Pancreas (tissue), 10 donors: ENCODE measurements at places on chromosomes 11 and 22. TPM values are rescaled to one million over a fixed set of nuclear protein-coding genes. Genes with fewer than 3 reads are reported as not detected.

The TEAD1 gene
- total RNA-seq: 25.8 TPM

DNA sequence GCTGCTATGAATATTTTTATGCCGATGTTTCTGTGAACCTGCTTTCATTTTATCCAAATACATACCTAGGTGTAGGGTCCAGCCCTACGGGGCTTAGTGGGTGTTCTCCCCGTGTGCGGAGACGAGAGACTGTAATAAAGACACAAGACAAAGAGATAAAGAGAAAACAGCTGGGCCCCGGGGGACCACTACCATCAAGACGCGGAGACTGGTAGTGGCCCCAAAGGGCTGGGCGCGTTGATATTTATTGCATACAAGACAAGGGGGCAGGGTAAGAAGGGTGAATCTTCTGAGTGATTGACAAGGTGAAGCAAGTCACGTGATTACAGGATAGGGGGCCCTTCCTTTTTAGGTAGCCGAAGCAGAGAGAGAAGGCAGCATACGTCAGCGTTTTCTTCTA, 920.1 kb downstream of the BRD1 start:
- no peaks in the 10 kb centered on the region for H3K36me3 ChIP-seq
- no peaks in the 10 kb centered on the region for H3K4me1 ChIP-seq
- no peak overlapping the region for H3K4me3 ChIP-seq
- no peak overlapping the region for H3K27ac ChIP-seq
- no peak for DNase-seq

DNA sequence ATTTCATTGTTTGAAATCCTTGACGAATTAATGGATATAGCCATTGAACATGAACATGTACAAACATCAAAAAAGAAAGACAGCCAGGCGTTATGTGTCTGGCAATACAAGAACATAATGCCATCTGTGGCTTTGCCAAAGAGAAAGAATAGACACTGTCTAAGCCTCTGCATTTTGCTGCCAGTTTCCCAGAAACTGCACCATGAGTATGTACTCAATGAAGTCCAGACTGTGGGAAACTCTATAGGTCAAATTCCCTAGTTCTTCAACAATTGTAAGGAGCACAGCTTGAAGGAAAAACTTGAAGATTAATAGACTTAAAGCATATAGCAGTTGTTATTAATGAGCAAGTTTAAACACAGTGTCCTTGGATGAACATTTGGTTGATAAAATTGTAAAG, 71.3 kb downstream of the BBOX1 start:
- H3K4me1 ChIP-seq: no peaks in the 10 kb centered on the region
- no peaks in the 10 kb centered on the region for H3K27me3 ChIP-seq
- H3K27ac ChIP-seq: no peak overlapping the region

DNA sequence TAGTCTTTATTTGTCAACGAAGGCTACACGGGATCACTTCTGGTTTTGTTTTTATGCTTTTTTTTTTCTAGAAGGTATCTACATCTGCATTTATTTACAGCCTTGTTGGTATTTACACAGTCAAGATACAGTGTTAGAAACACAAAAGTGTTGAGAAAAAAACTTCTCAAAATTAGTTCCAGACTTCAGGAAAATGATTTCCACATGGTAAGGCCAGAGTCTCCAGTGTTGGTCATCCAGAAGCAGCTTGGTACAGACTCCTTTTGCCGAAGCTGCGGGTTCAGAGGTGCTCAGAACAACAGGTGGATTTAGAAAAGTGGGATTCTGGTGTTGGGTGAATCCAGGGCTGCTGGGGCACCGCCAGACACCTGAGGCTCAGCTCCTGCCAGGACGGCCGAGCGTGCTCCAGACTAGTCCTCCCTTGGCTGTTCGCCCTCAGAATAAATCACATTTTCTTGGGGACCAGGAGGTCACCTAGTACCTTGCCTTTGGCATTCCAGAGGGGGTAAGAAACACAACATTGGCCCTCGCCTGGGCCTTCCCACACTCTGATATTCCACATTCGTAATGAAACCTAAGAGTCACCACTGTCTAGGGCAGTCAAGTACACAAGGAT, 78.7 kb upstream of the NARS2 start:
- no peak overlapping the region for H3K27ac ChIP-seq
- no peak for DNase-seq
- no peaks in the 10 kb centered on the region for H3K4me1 ChIP-seq
- H3K27me3 ChIP-seq: no peaks in the 10 kb centered on the region
- no peak overlapping the region for H3K4me3 ChIP-seq

- H3K27me3 ChIP-seq: no peaks in the 10 kb centered on the region
- H3K4me1 ChIP-seq: no peaks in the 10 kb centered on the region
- no peak overlapping the region for H3K27ac ChIP-seq
- no peak overlapping the region for H3K4me3 ChIP-seq
- DNase-seq: no peak
Measured at GRCh38 chr22:32088084-32088483, 45.0 kb downstream of the SLC5A1 start.

DNA sequence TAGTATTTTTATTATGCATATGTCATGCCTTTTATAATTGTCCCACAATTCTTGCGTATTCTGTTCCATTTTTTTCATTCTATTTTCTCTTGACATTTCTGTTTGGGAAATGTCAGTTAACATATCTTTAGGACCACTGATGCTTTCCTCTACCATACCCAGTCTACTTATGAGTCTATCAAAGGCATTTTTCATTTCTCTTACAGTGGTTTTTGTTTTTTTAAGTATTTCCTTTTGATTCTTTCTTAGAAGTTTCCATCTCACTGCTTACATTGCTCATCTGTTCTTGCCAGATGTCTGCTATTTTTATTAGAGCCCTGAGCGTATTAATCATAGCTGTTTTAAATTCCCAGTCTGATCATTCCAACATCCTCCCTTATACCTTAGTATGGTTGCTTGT, 29.3 kb upstream of the OR8B8 start:
- no peak overlapping the region for H3K27ac ChIP-seq
- H3K4me3 ChIP-seq: no peak overlapping the region
- H3K27me3 ChIP-seq: no peaks in the 10 kb centered on the region

DNA sequence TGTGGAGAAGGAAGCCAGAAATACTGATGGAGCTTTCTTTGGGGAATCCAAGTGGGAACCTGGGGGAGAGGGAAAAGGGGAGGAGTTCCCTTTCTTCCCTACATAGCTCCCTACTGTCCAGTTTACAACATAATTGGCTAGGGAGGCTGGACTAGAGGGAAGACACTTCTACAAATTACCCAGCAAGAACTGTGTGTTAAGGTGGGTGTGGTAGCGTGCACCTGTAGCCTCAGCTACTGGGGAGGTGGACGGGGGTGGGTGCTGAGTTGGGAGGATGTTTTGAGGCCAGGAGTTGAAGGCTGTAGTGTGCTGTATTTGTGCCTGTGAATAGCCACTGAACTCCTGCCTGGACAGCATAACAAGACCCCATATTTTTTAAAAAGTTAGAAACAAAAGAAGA, 74.0 kb downstream of the NAV2 start:
- no peak for DNase-seq
- H3K27me3 ChIP-seq: no peaks in the 10 kb centered on the region
- H3K4me1 ChIP-seq: no peaks in the 10 kb centered on the region

DNA sequence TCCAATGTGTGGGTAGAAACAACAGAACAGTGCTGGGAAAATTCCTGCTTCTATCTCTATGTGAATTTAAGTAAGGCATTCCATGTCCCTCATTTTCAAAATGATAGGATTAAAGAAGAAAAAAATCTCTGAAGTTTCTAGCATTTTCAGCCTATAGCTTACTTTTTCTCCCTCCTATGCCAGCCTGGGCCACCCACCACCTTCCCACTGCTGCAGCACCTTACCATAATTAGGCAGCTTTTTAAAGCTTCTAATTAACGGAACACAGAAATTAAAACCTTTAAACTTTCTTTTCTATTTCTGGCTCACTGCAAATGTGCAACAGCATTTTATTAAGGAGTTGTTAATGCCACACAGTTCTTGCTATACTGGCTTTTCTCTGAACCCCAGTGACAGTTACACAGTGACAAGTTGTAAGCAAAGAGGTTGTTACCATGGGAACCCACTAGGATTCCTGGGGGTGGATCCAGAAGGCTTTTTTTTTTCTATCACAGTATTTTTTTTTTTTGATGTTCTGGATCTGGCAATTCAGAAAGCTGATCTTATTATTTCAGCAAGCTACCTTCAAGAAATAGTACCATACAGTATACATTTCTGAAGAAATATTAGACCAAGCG, 20.2 kb downstream of the CELF1 start:
- H3K27me3 ChIP-seq: no peaks in the 10 kb centered on the region
- no peak overlapping the region for H3K27ac ChIP-seq
- no peak for DNase-seq

DNA sequence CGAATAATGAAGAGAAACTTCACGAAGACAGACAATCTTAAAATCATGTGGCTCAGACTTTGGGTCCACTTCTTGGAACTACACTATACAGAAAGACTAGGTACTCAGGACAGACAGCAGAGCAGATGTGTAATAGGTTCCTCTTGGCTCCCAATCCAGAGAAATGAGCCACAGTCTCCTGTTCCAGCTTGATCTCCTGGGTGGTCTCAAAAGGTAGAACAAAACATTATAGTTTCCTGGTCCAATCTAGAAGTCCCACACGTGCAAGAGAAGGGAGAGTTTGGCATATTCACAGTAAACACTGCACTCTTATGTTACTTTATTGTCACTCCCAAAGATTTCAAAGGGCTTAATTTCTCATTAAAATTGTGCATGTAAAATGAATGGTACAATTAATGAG, 134.5 kb upstream of the FIBIN start:
- no peak overlapping the region for H3K27ac ChIP-seq
- no peaks in the 10 kb centered on the region for H3K27me3 ChIP-seq

DNA sequence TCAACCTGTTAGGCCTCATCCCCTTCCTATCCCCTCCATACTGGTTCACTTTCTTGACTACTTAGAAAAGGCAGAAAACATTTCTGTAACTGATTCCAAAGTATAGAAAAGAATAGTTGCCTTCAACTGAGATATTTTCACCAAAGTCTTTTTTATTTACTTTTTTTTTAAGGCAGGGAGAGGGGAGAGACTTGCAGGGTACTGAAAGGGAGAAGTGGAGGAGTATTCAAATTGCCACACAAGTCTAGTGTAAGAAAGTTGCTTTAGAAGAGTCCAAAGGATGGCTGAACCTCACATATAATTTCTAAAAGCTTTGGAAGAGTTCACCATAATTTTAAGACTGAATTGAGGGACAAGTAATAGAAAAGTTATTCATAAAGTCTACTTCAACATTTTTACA, 6.3 kb downstream of the PHF21A start:
- H3K4me1 ChIP-seq: peaks cover 18% of the 10 kb centered on the region
- no peak for DNase-seq
- H3K27ac ChIP-seq: no peak overlapping the region
- no peaks in the 10 kb centered on the region for H3K27me3 ChIP-seq
- H3K36me3 ChIP-seq: no peaks in the 10 kb centered on the region
- H3K4me3 ChIP-seq: no peak overlapping the region

The HORMAD2 gene
- not detected for total RNA-seq

DNA sequence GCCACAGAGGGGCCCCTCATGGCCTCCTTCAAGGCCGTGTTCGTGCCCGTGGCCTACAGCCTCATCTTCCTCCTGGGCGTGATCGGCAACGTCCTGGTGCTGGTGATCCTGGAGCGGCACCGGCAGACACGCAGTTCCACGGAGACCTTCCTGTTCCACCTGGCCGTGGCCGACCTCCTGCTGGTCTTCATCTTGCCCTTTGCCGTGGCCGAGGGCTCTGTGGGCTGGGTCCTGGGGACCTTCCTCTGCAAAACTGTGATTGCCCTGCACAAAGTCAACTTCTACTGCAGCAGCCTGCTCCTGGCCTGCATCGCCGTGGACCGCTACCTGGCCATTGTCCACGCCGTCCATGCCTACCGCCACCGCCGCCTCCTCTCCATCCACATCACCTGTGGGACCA, 10.0 kb downstream of the CXCR5 start:
- no peak overlapping the region for H3K4me3 ChIP-seq
- H3K4me1 ChIP-seq: peaks cover 22% of the 10 kb centered on the region
- no peaks in the 10 kb centered on the region for H3K36me3 ChIP-seq
- no peaks in the 10 kb centered on the region for H3K27me3 ChIP-seq

The LRRN4CL gene
- 1.4 TPM for total RNA-seq

GRCh38 chr11:27280140-27280539, 82.9 kb downstream of the CCDC34 start:
- DNase-seq: no peak
- H3K27ac ChIP-seq: no peak overlapping the region
- peaks cover 6% of the 10 kb centered on the region for H3K4me1 ChIP-seq
- H3K36me3 ChIP-seq: no peaks in the 10 kb centered on the region

The VPREB1 gene
- not detected for total RNA-seq

DNA sequence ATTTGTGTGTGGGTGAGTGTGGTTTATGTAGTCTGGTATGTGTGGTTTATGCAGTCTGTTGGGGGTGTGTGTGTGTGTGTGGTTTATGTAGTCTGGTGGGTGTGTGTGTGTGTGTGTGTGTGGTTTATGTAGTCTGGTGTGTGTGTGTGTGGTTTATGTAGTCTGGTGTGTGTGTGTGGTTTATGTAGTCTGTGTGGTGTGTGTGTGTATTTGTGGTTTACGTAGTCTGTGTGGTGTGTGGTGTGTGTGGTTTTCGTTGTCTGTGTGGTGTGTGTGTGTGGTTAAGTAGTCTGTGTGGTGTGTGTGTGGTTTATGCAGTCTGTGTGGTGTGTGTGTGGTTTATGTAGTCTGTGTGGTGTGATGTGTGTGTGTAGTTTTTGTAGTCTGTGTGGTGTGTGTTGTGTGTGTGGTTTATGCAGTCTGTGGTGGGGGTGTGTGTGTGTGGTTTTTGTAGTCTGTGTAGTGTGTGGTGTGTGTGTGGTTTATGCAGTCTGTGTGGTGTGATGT, 26.2 kb upstream of the PARVG start:
- H3K36me3 ChIP-seq: no peaks in the 10 kb centered on the region
- DNase-seq: no peak
- H3K4me1 ChIP-seq: no peaks in the 10 kb centered on the region
- no peak overlapping the region for H3K27ac ChIP-seq
- H3K27me3 ChIP-seq: no peaks in the 10 kb centered on the region
- H3K4me3 ChIP-seq: no peak overlapping the region

The PNPLA3 gene
- not detected for total RNA-seq

DNA sequence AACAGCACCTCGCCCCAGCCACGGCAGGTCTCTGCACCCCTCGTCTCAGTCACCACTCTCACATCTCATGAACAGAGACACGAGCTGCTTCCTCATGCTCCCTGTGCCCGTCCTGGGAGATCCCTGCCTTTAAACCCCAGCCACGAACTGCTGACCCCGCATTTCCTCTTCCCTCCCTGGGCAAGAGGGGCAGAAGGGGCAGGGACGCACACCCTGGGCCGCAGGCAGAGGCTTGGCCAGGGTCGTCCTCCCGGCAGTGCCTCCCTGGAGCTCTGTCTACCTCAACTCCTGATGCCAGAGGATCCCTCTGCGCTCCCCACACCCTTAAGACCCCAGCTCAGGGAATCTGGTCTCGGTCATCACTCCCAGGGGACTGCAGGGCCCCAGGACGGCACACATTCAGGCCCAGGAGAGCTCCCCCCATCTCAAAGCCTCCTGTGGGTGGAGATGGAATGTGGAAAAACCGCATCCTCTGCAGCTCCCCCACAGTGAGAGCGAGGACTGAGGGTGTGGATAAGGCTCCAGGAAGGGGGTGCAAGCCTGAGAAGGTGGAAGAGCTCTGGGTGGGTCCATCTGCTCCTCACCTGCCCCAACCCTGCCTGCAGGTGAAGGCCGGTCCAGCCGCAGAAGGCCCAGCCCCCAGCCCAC, 1.2 kb downstream of the BID start:
- H3K36me3 ChIP-seq: no peaks in the 10 kb centered on the region
- no peak for DNase-seq
- no peak overlapping the region for H3K27ac ChIP-seq

GRCh38 chr11:72668629-72669347, 5.4 kb downstream of the PDE2A start:
- H3K4me1 ChIP-seq: no peaks in the 10 kb centered on the region
- H3K36me3 ChIP-seq: no peaks in the 10 kb centered on the region
- H3K27ac ChIP-seq: no peak overlapping the region
